NCI-H1417 treated with DMSO at 0.1 percent for 48 hours (cell line): ENCODE measurements at places on chromosomes 2 and 18.

DNA sequence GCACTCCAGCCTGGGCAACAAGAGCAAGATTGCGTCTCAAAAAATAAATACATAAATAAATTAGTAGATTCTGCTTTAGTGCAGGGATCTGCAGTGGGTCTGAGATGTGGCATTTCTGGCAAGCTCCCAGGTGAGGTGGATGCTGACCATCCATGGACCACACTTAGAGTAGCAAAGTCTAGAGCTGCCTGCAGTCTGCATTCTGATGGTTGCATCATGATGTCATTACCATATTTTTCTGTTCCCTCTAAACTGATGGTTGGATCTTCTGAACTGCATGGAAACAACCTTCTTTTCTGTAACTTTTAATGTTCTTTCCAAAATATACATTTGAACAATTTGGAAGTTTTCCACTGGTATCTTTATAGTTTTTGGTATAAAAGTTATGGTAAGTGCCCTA is 42.9 kb downstream of the MYL12B start:
- DNase-seq: no peak

GRCh38 chr2:100352521-100352920 is 30.2 kb upstream of the LONRF2 start:
- no peak for DNase-seq

GRCh38 chr2:126212735-126213134 is 443.2 kb upstream of the GYPC start:
- DNase-seq: no peak

- no peak for DNase-seq
Observed at GRCh38 chr2:65128297-65129190, 1.4 kb downstream of the RAB1A start.

- DNase-seq: no peak
Observed at GRCh38 chr18:52570975-52571374, 231.0 kb downstream of the DCC start.

DNA sequence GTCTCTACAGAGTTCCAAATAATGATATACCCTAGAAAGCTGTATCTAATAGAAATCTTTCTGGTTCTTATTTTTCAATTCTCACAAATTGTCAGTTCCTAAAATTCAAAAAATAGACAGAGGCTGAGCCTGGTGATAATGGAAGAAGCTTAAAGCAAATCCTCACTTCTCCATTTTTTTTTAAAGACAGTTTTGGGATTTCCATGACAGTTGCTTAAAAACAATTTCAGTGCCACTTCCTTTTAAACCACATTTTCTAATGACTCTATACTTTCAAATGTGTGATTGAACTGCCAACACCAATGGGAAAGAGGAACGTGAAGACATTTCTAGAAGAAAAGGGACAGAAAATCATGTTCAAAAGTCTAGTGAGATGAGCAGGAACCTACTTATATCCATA is 4.0 kb downstream of the GKN2 start:
- DNase-seq: no peak

DNA sequence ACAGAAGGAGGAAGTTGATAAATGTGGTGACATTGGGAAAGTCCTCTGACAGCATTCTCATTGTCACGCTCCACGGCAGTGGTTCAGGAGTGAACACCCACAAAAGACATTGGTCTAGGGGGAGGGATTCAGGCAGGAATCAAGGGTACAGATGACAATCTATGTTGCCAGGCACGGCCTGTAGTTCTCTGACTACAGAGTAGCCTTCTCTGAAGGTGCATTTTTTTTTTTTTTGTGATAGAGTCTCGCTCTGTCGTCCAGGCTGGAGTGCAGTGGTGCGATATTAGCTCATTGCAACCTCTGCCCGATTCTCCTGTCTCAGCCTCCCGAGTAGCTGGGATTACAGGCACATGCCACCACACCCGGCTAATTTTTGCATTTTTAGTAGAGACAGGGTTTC is 7.4 kb upstream of the MOB1A start:
- DNase-seq: no peak

DNA sequence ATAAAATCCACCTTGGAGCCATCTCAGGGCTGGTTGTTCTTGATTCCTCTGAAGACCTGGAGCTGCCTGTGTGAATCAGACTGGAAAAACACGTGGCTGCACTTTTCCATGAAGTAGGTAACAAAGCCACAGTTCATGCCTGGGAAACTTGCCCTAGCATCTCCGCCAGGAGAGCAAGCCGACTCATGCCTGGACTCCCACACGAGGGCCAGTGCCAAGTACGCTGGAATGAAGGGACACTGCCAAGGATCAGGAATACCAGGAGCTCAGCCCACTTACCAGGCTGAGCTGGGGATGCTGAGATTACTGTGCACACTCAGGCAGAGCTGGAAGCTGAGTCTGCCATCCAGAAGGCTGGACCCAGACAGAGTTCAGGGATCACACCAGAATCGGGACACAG is 10.9 kb upstream of the FHL2 start:
- DNase-seq: no peak

GRCh38 chr2:168456521-168457189 is 583 bp downstream of the CERS6 start:
- DNase-seq: no peak

DNA sequence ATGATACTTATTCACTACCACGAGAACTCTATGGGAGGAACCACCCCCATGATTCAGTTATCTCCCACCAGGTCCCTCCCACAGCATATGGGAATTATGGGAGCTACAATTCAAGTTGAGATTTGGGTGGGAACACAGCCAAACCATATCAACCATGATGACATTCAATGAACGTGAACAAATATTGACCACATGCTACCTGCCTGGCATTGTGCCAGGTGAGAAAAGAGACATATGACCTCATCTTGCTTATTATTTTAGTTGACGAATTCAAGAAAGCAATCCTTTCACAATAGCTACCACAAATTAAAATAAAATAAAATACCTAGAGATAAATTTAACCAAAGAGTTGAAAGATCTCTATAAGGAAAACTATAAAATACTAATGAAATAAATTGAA is 286.5 kb upstream of the CRIM1 start:
- no peak for DNase-seq

GRCh38 chr18:24704946-24705630 is 244.7 kb downstream of the HRH4 start:
- no peak for DNase-seq

DNA sequence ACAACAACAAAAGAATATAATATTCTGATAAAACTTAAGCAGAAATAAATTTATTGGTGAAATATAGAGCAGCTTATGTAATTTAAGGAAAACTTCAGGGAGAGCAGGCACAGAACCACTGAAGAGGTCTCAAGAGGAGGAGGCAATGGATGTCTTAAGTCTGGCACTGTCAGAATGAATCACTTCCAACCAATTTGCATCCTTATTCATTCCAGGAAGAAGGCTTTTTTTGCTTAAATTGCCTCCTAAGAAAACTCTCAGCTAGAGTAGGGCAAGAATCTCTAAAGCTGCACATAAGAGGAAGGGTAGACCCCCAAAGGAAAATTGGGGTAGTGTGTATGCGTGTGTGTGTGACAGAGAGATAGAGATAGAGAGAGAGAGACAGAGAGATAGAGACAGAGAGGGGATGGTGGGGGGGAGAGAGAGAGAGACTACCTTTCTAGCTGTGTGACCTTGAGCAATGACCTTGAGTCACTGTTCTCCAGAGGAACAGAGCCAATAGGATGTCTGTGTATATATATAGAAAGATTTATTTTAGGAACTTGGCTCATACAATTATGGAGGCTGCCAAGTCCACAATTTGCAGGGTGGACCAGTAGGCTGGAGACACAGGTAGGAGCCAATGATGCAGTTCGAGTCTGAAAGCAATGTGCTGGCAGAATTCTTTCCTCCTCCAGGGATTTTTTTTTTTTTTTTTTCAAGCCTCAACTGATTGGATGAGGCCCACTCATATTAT is 96.4 kb upstream of the LINC00305 start:
- DNase-seq: no peak

DNA sequence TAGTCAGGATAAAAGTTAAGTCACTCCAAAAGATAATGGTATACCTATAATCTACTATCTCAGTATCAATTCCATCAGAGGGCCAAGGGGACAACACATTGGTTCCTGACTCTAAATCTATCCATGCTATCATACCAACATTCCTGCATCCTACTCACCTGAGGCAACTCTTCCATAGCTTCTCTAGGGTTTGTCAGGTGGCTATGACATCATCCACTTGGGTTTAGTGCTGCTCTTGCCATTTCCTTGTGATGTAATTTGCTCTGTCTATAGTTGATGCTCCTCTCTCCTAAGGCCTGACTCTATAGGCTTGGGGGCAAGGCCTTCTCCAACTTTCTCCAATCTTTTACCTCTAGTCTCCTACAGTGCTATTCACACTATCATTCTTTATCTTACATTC is 139.9 kb upstream of the FSHR start:
- no peak for DNase-seq

DNA sequence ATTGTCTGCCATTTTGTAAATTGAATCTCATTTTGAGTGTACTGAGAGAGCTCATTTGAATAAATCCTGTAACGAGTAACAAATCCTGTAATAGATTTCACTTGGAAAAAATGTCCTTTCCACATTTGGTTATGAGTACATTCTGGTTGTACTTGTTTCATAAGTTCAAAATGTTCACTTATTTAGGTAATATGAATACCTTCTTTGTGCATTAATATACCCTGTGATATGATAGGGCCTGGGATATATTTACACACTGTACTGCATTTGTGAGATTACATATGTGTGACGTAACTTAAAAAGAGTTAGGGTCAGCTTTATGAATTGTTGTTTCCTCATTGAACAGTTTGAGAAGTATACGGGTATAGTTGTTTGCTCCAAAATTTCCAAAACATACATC is 16.1 kb downstream of the AGFG1 start:
- no peak for DNase-seq

DNA sequence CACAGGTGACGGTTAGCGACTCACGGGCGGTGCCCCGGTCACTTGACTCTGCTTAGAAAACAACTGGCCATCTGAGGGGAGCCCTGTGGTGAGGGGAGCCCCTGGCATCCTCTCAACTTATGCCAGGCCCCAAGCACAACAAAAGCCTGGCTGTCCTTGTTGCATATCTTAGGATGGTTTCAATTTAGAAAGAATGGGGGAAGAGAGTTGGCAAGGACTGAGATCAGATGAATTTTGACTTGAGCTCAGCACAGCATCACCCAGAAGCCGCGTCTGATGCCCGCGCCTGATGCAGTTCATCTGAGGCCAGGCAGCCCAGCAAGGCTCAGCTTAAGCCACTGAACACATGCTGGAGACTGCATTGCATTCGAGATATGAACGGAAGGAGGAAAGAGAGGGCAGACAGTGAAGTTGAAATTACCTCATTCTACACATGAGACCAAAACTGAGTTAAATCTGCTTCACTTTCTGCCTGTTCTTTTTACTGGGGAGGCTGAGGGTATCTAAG is 36.8 kb downstream of the MYT1L start:
- DNase-seq: no peak

- DNase-seq: no peak
Observed at GRCh38 chr2:168336786-168337388, 89.5 kb upstream of the STK39 start.
